ENCODE measurements at places on chromosomes 13 and 19. TPM values are rescaled to one million over a fixed set of nuclear protein-coding genes. Genes with fewer than 3 reads are reported as not detected.

DNA sequence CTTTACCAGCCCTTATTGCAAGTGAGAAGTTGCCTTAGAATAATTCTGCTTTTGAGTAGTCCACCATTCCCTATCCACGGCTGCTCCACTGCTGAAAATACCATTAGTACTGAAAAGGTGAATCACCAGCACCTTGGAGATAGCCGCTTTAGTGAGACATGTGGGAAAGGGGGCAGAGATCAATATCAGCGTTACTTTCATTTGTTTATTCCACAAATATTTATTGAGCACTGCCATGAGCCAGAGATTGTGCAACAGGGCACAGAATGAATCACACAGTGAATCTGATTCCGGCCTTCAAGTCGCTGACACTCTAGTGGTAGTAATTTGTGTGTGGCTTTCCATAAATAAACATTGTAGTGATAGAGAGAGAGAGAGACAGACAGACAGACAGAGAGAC is 31.5 kb upstream of the MYO16 start:
- H3K27me3 ChIP-seq, result no peaks in the 10 kb centered on the region
- H3K4me1 ChIP-seq, result no peaks in the 10 kb centered on the region
- H3K4me3 ChIP-seq, result no peak overlapping the region
- H3K27ac ChIP-seq, result no peak overlapping the region
- H3K36me3 ChIP-seq, result no peaks in the 10 kb centered on the region

The DACH1 gene
- not detected for total RNA-seq

DNA sequence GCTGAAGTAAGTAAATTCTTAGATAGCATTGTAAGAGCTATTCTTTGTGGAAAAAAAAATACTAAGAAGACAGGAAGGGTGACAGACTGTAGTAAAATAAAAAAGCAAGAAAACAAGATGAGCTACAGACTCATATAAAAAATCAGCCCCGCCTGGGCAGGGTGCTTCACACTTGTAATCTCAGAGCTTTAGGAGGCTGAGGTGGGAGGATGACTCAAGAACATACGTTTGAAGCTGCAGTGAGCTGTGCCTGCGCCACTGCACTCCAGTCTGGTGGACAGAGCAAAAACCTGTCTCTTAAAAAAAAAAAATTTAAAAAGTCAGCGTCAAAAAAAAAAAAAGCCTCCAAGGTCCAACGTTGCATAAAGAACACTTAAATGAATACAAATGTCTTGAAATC is 102.1 kb downstream of the VWA8 start:
- peaks cover 11% of the 10 kb centered on the region for H3K4me1 ChIP-seq
- H3K27ac ChIP-seq, result no peak overlapping the region
- no peak for DNase-seq
- no peaks in the 10 kb centered on the region for H3K27me3 ChIP-seq

The METTL21C gene
- total RNA-seq, result not detected

The GPC5 gene
- 0.07 TPM for total RNA-seq

- H3K4me1 ChIP-seq, result no peaks in the 10 kb centered on the region
- DNase-seq, result no peak
- no peak overlapping the region for H3K4me3 ChIP-seq
- no peaks in the 10 kb centered on the region for H3K36me3 ChIP-seq
- H3K27ac ChIP-seq, result no peak overlapping the region
Observed at GRCh38 chr13:23671897-23672296, 101.7 kb downstream of the TNFRSF19 start.

- H3K4me3 ChIP-seq, result peak overlapping the region; percentile 86
- DNase-seq, result peak; percentile 99
- H3K27ac ChIP-seq, result peak overlapping the region; percentile 64
- H3K4me1 ChIP-seq, result peaks cover 13% of the 10 kb centered on the region
- H3K27me3 ChIP-seq, result peaks cover 18% of the 10 kb centered on the region
Observed at GRCh38 chr19:17539238-17540117, 16.0 kb upstream of the COLGALT1 start.

DNA sequence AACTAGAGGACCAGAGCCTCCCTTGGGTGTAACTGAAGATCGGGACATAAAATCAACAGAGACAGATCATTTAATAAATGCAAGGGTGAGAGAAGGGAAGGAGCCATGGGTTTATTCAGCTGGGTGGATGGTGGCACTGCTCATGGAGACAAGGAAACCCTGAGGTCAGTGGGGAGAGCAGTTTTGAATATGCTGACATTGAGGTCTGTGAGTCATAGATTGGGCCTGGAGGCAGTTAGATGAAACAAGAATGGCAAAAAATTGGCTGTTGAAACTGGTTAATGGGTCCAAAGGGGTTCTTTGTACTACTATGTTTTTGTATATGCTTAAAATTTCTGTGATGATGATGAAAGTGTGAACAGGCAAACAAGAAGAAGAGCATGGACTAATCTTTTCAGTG is 5.1 kb upstream of the GTF3A start:
- DNase-seq, result no peak
- no peaks in the 10 kb centered on the region for H3K36me3 ChIP-seq
- H3K27ac ChIP-seq, result no peak overlapping the region
- H3K4me3 ChIP-seq, result no peak overlapping the region
- peaks cover 12% of the 10 kb centered on the region for H3K27me3 ChIP-seq

DNA sequence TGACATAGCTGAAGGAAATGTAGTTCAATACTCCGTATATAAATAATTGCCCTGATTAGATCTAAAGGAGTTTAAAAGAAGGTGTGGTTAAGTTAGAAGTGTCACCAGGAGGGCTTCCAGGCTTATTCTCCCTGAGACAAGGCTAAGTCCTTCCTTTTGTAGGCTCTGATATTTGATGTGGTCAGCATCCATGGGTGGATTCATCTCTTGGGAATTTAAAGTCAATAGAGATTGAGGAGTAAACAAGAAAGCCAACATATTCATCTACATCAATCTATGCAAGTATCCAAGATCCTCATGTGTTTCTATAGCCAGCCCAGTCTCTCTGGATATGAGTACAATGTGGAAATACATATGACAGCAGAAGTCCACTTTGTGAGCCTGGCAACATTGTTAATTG is 76.8 kb downstream of the KCTD12 start:
- H3K36me3 ChIP-seq, result no peaks in the 10 kb centered on the region
- no peaks in the 10 kb centered on the region for H3K4me1 ChIP-seq
- no peak overlapping the region for H3K4me3 ChIP-seq

GRCh38 chr13:20351281-20352022 is 119.3 kb upstream of the GJB6 start:
- H3K36me3 ChIP-seq, result no peaks in the 10 kb centered on the region
- no peak overlapping the region for H3K4me3 ChIP-seq
- DNase-seq, result no peak
- no peak overlapping the region for H3K27ac ChIP-seq
- H3K4me1 ChIP-seq, result peaks cover 4% of the 10 kb centered on the region

DNA sequence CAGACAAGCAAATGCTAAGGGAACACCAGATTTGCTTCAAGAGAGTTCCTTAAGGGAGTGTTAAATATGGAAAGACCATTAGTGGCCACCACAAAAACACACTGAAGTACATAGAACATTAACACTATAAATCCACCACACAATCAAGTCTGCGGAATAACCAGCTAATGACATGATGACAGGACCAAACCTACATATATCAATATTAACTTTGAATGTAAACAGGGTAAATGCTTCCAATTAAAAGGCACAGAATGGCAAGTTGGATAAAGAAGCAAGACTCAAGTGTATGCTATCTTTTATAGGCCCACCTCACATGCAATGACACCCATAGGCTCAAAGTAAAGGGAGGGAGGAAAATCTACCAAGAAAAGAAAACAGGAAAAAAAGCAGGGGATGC is 291.3 kb downstream of the COG6 start:
- no peak overlapping the region for H3K4me3 ChIP-seq
- H3K4me1 ChIP-seq, result peaks cover 13% of the 10 kb centered on the region
- H3K27ac ChIP-seq, result no peak overlapping the region
- H3K36me3 ChIP-seq, result no peaks in the 10 kb centered on the region

- peaks cover 7% of the 10 kb centered on the region for H3K27me3 ChIP-seq
- no peaks in the 10 kb centered on the region for H3K36me3 ChIP-seq
- H3K4me3 ChIP-seq, result no peak overlapping the region
- H3K27ac ChIP-seq, result no peak overlapping the region
- H3K4me1 ChIP-seq, result no peaks in the 10 kb centered on the region
- DNase-seq, result no peak
Observed at GRCh38 chr13:77544355-77544754, 8.8 kb downstream of the SCEL start.

DNA sequence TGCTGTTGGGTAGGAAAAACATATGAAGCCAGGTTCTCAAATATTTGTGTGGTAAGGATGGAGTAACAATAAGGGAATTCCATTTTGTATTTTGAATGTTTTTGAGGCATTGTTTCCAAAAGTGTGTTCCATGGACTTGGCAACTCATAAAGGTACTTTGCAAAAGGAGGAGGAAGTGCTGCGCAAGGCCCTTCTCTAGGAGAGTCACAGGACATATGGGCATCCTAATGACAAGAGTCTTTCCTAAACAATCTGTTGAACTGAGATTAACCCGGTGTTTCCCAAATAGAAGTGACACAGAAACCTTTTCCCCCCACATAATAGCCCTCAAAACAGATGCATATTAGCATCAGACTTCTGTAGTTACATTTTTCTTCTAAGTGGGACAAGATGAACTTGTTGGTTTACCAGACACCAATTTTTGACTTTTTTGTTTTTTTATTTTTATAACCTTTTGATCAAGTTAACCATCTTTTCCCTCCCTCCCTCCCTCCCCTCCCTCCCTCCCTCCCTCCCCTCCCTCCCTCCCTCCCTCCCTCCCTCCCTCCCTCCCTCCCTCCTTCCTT is 209.3 kb downstream of the PCCA start:
- H3K27me3 ChIP-seq, result no peaks in the 10 kb centered on the region
- H3K4me1 ChIP-seq, result no peaks in the 10 kb centered on the region

The GPR183 gene
- 36.8 TPM for total RNA-seq

GRCh38 chr13:83914368-83914767 is 32.1 kb upstream of the SLITRK1 start:
- H3K4me3 ChIP-seq, result no peak overlapping the region
- H3K27ac ChIP-seq, result no peak overlapping the region
- H3K27me3 ChIP-seq, result no peaks in the 10 kb centered on the region
- no peaks in the 10 kb centered on the region for H3K4me1 ChIP-seq

DNA sequence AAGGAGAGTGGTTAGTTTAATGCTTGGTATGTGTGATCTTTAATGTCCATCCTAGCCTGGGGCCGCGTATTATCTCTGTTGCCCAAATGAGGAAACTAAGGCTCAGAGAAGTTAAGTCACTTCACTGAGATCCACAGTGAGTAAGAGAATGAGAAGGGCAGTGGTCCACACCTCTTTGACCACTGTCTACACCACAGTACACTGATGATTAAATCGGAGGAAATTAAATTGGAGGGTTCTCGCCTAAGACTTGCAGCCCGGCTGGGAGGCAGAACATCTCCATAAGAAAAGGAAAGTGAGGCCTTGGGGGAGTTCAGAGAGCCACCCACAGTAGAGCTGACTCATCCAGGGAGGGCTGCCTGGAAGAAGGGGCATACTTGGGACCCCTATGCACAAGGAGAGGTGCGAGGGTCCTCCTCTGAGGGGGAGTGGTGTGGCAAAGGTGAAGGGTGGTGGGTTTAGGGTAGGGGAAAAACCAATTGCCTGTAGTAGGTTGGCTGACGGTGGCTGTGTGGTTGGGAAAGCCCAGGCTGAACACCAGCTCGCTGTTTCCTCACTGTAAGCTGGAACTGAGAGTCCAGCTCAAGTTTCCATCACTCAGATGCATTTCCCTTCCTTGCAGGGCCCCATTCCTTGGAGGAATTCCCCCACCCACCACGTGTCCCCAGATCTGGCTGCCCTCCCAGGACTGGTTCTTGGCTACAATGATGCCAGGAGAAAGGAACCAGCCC is 15.0 kb upstream of the DHRS12 start:
- H3K27ac ChIP-seq, result peak overlapping the region; percentile 85
- DNase-seq, result peak; percentile 73
- H3K4me3 ChIP-seq, result peak overlapping the region; percentile 41
- H3K4me1 ChIP-seq, result peaks cover 68% of the 10 kb centered on the region

The KLF1 gene
- 1.2 TPM for total RNA-seq

- H3K4me3 ChIP-seq, result no peak overlapping the region
- H3K27me3 ChIP-seq, result no peaks in the 10 kb centered on the region
- no peaks in the 10 kb centered on the region for H3K4me1 ChIP-seq
- no peak overlapping the region for H3K27ac ChIP-seq
Observed at GRCh38 chr13:100646871-100647270, 27.7 kb downstream of the TMTC4 start.

GRCh38 chr19:47152632-47153031 is 22.0 kb downstream of the SAE1 start:
- H3K36me3 ChIP-seq, result peaks cover 70% of the 10 kb centered on the region
- DNase-seq, result no peak
- H3K27ac ChIP-seq, result peak overlapping the region; percentile 39
- no peaks in the 10 kb centered on the region for H3K27me3 ChIP-seq
- H3K4me3 ChIP-seq, result no peak overlapping the region

The HPN gene
- total RNA-seq, result not detected

- H3K27me3 ChIP-seq, result peaks cover 3% of the 10 kb centered on the region
- H3K4me3 ChIP-seq, result no peak overlapping the region
- no peaks in the 10 kb centered on the region for H3K4me1 ChIP-seq
- H3K27ac ChIP-seq, result no peak overlapping the region
Observed at GRCh38 chr13:32887617-32888016, 128.6 kb upstream of the KL start.

DNA sequence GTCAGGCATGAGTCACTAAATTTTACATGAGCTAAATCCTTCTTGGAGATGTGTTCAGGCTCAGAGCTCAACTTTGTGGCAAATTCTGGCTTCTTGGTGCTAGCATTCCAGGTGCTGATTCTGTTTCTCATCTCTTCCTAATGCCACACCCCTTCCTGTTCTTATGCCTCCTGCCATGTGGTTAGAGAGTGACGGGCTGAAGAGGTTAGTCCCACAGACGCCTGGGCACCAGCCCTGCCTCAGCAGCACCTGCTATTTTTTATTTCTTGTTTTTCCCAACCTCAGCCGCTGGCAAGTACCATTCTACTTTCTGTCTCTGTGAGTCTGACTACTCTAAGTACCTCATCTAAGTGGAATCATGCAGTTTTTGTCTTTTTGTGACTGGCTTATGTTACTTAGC is 329.5 kb downstream of the KCNRG start:
- H3K36me3 ChIP-seq, result no peaks in the 10 kb centered on the region
- H3K27ac ChIP-seq, result no peak overlapping the region
- H3K27me3 ChIP-seq, result peaks cover 63% of the 10 kb centered on the region
- no peak overlapping the region for H3K4me3 ChIP-seq
- no peak for DNase-seq
- H3K4me1 ChIP-seq, result peaks cover 3% of the 10 kb centered on the region

GRCh38 chr19:55433292-55433691 is 9.8 kb downstream of the SHISA7 start:
- DNase-seq, result no peak
- peaks cover 29% of the 10 kb centered on the region for H3K27me3 ChIP-seq
- H3K36me3 ChIP-seq, result no peaks in the 10 kb centered on the region
- H3K4me1 ChIP-seq, result peaks cover 2% of the 10 kb centered on the region

- H3K4me1 ChIP-seq, result peaks cover 41% of the 10 kb centered on the region
- H3K27me3 ChIP-seq, result no peaks in the 10 kb centered on the region
- H3K36me3 ChIP-seq, result peaks cover 4% of the 10 kb centered on the region
- peak overlapping the region; percentile 91 for H3K4me3 ChIP-seq
Observed at GRCh38 chr13:108270442-108270841, 924 bp downstream of the TNFSF13B start.

DNA sequence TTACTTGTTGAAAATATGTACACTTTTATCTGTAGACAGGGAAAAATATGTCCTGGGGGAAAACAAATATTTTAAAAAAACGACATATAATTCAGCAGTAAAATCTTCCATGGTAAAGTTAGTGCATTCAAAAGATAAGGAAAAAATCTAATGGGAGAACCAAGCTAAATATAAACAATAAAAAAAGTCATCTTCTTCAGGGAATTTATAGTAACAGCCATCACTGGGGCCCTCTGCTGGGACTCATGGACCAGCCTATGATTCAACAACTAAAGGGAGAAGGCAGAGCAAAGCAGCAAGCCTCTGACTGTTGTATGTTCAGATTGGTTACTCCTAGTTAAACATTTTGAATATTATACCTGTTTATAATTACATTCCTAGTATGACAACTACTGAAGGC is 93.0 kb downstream of the ITGBL1 start:
- H3K4me3 ChIP-seq, result no peak overlapping the region
- no peaks in the 10 kb centered on the region for H3K4me1 ChIP-seq
- H3K27ac ChIP-seq, result no peak overlapping the region
- H3K36me3 ChIP-seq, result no peaks in the 10 kb centered on the region
- H3K27me3 ChIP-seq, result no peaks in the 10 kb centered on the region

The NCCRP1 gene
- not detected for total RNA-seq

The LIM2 gene
- 0.24 TPM for total RNA-seq

Data from activated CD4-positive, alpha-beta T cell treated with anti-CD3 and anti-CD28 coated beads, Interleukin-2, amount 10 ng/mL, durations not matched to agents 24 days and 14 days (primary cell).